Cardiac muscle cell (in vitro differentiated cells and primary cell): ENCODE measurements at places on chromosomes 4 and X.

DNA sequence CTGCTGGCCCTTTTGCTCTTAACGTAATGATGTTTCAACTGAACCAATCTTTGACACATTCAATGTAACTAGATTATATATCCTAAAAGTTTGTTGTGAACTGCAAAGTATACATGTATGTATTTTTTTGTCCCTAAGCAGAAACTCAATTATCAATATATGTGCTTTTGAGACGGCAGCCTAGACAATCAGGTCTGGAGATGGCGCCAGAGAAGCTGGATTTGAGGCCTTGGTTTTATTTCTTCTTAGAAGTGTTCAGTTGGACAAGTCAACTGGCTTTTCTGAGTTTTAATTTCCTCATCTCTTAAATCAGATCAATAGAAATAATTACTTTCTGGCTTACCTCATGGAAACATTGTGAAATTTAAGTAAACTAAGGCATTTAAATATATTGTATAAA lies 62.5 kb downstream of the DCAF8L1 start:
- peak; percentile 3 for DNase-seq

DNA sequence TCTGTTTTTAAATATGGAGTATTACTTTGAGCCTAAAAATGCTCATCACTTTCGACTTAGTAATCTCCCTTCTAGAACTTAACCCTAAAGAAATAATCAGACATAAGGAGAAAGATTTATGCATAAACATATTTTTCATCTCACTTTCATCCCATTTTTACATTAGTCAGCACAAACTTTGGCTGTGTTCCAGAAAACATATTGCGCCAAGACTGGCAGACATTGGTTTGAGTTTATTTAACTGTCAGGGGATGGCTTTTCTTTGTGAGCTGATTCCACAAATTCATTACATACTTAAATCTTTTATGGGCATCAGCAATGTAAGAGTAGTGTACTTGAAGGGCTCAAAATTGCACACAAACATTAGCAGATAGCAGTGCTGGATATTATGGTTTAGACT lies 23.7 kb downstream of the MAOA start:
- no peak for DNase-seq

- DNase-seq, result no peak
These were observed 114.5 kb downstream of the ZAR1 start for GRCh38 chr4:48604527-48604926.

DNA sequence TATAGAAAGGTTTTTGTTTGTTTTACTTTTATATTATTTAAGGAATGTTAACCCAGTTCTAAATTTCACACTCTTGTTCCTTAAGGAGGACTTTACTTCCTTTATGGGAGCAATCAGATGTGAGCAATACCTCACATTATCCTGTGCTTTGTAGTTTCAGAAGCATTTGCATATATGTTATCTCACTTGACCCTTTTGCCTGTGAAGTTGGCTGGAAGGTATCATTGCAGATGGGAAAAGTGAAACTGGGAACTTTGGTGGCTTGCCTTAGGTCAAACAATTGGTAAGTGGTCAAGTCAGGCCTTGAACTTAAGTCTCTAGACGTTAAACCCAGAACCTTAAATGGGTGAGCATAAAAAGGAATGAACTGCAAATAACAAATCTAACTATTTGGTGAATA lies 90.6 kb downstream of the AREG start:
- DNase-seq, result no peak

GRCh38 chrX:129797251-129797906 lies 17.6 kb downstream of the SASH3 start:
- DNase-seq, result no peak

DNA sequence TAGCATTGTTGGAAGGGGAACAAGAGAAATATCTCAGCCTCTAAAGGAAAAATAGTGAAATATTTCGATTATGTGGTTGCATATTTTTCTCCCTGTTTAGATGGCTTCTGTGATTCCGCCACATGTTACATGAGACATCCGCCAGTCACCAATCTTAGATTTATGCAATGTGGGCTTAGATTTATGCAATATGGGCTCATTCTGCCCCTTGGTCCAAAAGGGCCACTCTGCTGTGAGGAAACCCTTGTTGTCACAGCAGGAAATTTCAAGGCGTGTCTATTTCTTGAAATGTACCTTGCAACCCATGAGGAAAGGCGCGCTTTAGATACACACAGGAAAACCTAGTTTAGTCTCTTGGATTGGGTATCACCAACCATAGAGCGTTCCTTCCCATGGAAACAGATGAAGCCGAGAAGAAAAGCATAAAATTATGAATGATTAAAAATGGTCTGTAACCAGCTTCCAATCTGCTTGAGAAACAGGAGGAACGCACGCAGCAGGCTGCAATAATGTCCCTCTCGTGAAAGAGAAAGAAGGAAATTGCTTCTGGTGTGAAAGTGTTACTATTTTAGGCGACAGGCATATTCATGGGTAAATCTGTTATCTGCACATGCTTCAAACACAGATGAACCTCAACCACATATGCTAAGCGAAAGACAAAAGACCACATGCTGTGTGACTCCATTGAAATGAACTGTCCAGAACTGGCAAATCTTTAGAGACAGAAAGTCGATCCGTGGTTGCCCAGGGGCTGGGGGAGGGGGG lies 3.7 kb downstream of the RS1 start:
- DNase-seq, result no peak

DNA sequence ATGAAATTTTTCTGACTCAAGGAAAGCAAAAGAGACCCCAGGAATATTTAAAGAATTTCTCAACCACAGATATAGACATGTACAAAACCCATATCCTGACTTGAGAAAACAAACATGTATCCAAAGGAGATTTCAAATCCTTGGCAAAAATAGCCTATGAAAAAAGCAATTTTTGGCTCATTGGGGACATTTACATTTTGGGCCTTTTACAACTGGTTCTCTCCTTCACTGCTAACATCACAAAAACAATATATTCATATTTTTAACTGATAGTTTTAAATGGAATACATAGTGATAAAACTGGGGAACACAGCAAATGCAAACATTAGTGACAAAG lies 65.0 kb downstream of the SH3RF1 start:
- no peak for DNase-seq
